ENCODE measurements at places on chromosomes 4 and X. TPM values are rescaled to one million over a fixed set of nuclear protein-coding genes. Genes with fewer than 3 reads are reported as not detected.

CITED1 gene
- 439 TPM for total RNA-seq

LSM6 gene
- total RNA-seq, result 49.1 TPM

FOXR2 gene
- 3.3 TPM for total RNA-seq

GAGE12J gene
- 8.5 TPM for total RNA-seq

SFRP2 gene
- total RNA-seq, result 1.2 TPM

CFAP47 gene
- total RNA-seq, result 3.2 TPM

GYPE gene
- total RNA-seq, result not detected

MAGEA9B gene
- 24.6 TPM for total RNA-seq

RAB28 gene
- total RNA-seq, result 34.3 TPM

DGAT2L6 gene
- total RNA-seq, result not detected

- H3K4me1 ChIP-seq, result no peaks in the 10 kb centered on the region
- no peak for DNase-seq
- no peak overlapping the region for H3K27ac ChIP-seq
- H3K4me3 ChIP-seq, result no peak overlapping the region
- H3K27me3 ChIP-seq, result no peaks in the 10 kb centered on the region
Measured at GRCh38 chr4:148171596-148171995, 270.6 kb downstream of the NR3C2 start.

DNA sequence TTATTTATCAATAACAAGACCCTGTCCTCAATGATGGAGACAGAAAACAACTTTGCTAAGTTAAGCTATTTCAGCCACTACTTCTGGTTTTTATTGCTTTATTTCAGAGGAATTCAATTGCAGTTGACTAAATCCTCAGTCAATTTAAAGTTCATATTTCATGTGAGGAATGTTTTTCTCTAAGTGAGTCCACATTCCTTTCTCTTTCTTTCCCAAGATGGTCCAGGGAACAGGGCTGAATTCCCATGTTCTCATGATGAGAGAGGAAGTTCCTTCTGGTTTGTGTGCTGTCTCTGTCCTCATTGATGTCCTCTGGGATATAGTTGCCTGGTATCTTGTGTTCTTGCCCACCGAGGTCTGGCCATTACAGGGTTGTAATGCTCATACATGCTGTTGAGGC, 117.2 kb downstream of the SLIT2 start:
- H3K4me3 ChIP-seq, result no peak overlapping the region
- no peaks in the 10 kb centered on the region for H3K4me1 ChIP-seq
- no peak for DNase-seq
- no peaks in the 10 kb centered on the region for H3K36me3 ChIP-seq
- H3K27me3 ChIP-seq, result no peaks in the 10 kb centered on the region

DNA sequence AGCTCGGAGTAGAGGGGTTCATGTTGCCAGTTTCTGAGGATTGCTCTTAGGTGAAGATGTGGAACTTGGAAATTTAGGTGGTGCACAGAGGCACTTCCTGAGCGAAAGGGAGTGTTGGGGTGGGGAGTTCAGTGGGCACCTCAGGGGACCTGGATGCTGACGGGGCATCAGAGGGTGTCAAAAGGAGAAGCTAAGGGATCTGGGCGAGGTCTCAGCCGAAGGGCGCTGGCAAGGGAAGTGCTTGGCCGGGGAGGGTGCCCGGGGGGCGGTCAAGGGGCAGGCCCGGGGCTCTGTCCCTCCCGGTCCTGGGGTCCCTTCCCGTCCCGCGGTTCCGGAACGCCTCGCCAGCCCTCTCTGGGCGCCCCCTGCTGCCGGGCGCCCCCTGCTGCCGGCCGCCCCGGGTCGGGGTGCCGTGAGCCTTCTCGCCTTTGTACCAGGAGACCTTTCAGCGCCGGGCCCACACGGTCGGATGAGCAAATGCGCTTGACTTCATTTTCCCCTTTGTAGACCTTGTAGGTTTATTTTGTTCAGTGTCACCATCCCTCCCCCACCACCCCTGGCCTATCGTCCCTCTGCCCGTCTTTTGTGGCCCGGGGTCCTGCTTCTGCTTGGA, 3.0 kb upstream of the PHOX2B start:
- no peaks in the 10 kb centered on the region for H3K36me3 ChIP-seq
- H3K4me1 ChIP-seq, result no peaks in the 10 kb centered on the region
- no peak for DNase-seq

- no peaks in the 10 kb centered on the region for H3K27me3 ChIP-seq
- no peaks in the 10 kb centered on the region for H3K4me1 ChIP-seq
- no peak overlapping the region for H3K27ac ChIP-seq
- no peaks in the 10 kb centered on the region for H3K36me3 ChIP-seq
Measured at GRCh38 chr4:123869286-123870215, 473.0 kb downstream of the SPRY1 start.

- DNase-seq, result no peak
- H3K4me1 ChIP-seq, result no peaks in the 10 kb centered on the region
- no peaks in the 10 kb centered on the region for H3K36me3 ChIP-seq
- H3K4me3 ChIP-seq, result no peak overlapping the region
Measured at GRCh38 chrX:100648458-100649417, 4.7 kb downstream of the SRPX2 start.

- no peaks in the 10 kb centered on the region for H3K27me3 ChIP-seq
- H3K4me1 ChIP-seq, result no peaks in the 10 kb centered on the region
- no peak overlapping the region for H3K4me3 ChIP-seq
- no peaks in the 10 kb centered on the region for H3K36me3 ChIP-seq
Measured at GRCh38 chr4:27233531-27233930, 372.9 kb downstream of the STIM2 start.

DNA sequence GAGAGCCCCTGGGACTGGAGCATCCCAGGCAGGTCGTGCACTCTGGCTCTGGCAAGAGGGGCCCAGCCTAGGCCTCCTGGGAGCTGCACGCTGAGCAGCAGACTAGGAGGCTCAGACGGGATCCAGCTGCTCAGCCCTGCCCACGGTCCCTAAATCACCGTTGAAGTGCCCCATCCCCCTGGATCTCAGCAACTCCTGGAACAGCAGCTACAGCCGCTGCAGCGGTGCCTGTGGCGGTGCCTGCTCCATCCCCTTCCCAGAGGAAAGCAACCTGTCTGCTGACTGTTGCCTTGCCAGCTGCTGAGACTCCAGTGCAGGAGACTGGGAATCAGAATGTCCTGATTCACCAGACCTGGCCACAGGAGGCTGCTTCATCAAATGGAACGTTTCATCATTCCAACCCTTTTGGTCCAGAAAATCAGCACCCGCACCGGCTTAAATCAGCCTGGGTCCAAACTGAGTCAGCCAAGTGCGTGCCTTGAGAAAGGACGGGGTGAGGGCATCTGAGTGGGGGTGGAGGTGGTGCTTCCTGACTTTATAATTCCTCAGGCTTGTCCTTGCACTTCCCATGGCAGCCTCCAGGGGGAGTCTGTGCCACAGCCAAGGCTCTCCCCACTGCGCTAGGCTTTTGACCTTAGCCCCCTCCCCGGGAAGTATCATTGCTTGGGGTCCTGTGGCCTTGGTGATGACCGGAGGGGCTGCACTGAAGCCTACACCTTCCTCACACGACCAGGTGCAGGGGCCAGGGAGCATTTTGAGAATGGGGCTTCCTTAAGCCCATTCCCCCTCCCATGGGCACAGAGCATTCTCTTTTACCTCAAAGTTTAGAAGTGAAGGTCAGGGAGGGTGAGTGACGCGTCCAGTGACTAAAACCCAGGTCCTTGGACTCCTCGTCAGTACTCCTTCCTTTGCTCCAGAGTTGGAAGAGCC, 6.5 kb downstream of the ZNF185 start:
- H3K36me3 ChIP-seq, result no peaks in the 10 kb centered on the region
- H3K4me3 ChIP-seq, result no peak overlapping the region
- no peaks in the 10 kb centered on the region for H3K27me3 ChIP-seq
- DNase-seq, result peak; percentile 63

DNA sequence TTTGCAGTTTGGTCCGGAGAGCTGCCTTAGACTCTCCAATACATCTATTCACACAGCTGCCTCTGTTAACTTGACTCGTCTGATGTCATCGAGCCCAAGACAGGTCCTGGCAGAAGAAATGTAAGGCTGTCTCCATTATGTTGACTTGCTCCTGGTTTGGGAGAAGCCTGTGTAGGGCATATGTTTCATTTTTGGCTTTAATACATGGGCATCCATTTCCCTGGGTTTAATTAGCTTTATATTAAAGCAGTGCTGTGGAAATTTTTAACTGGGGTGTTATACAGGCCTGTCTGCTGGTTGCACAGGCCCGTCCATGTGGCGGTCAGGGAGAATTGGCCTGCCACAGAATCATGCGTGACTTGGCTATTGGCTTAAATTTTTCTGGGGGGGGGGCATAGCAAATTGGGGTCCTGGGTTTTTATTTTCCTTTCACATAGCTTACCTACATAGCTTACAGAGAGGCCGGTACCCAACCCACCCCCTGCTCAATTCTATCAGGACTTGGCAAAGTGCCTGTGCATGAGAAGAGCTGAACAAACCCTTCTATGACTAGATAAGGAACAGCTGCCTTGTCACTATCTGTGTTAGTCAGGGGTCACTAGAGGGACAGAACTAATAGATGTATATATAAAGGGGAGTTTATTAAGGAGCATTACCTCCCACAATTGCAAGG, 123.5 kb upstream of the WDR1 start:
- no peaks in the 10 kb centered on the region for H3K4me1 ChIP-seq
- no peak for DNase-seq
- no peak overlapping the region for H3K27ac ChIP-seq
- H3K27me3 ChIP-seq, result no peaks in the 10 kb centered on the region

GRCh38 chr4:61603086-61603485, 403.0 kb downstream of the ADGRL3 start:
- no peak for DNase-seq
- H3K27me3 ChIP-seq, result no peaks in the 10 kb centered on the region
- H3K36me3 ChIP-seq, result no peaks in the 10 kb centered on the region
- no peaks in the 10 kb centered on the region for H3K4me1 ChIP-seq
- no peak overlapping the region for H3K4me3 ChIP-seq

DNA sequence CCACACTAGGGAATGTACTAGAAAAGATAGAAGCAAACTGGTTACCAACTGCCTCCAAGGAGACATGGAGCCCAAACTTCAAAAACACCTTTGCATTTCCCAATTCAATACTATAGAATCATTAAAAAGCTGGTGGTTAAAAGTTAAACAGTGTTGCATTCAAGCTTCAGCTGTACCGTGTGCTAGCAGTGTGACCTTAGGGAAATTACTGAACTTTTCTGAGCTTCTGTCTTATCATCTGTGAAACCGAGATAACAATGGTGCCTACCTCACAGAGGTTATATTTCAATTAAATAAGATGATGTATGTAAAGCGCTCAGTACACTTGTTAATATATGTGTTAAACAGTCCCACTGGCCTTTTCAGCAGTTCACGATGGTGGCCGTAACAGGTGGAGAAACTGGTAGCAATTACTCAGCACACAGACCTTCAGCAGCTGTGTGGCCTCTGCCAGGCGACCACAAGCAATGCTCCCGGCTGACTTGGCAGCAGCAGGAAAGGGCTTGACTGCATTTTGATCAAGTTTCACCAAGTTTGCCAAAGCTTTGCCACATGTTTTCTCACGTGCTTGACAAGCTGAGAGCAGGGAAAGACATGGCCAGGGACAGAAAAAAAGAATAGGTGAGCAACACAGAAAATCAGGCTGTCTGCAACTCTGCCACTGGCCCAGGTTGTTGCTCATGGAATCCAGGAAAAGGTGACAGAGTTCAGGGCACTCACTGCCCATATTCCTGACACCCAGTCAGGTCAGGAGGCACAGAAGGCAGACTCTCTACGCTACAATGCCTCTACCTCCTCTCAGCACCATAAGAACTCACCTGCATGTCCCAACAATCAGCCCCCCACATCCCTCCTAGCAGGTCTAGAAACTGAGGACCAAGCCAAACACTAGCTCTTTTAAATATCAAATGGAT, 72.1 kb downstream of the PARM1 start:
- H3K4me1 ChIP-seq, result no peaks in the 10 kb centered on the region
- H3K27ac ChIP-seq, result no peak overlapping the region
- no peak for DNase-seq
- no peaks in the 10 kb centered on the region for H3K36me3 ChIP-seq
- no peaks in the 10 kb centered on the region for H3K27me3 ChIP-seq

DNA sequence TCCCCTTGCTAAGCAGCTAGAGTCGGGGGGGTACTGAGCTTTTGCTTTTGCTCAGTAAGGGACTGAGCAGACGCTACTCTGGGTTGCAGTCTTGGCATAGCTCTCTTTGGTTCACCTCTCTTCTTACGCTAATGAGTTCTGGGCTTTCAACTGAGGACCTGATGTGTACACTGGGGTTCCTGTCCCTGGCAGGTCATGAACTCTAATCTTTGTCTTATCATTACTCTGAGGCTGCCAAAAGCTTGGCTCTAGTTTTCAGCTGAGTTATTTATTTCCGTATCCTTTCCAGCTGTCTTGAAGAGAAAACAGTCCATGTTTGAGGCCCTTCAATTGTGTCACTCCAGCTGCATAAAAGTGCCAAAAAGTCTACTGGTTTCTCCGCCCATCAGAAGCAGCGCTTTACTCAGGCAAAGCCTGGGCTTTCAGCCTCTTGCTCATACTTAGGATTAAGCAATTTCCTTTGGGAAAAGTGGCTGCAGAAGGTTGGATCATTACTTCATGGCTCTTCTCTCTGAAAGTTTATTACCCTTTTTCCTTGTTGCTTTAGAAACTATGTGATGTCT, 121.0 kb upstream of the STOX2 start:
- no peak overlapping the region for H3K27ac ChIP-seq
- H3K36me3 ChIP-seq, result no peaks in the 10 kb centered on the region
- no peak for DNase-seq
- no peaks in the 10 kb centered on the region for H3K4me1 ChIP-seq

All from testis (tissue), 5 donors.